ENCODE measurements at places on chromosomes 1 and 21.

DNA sequence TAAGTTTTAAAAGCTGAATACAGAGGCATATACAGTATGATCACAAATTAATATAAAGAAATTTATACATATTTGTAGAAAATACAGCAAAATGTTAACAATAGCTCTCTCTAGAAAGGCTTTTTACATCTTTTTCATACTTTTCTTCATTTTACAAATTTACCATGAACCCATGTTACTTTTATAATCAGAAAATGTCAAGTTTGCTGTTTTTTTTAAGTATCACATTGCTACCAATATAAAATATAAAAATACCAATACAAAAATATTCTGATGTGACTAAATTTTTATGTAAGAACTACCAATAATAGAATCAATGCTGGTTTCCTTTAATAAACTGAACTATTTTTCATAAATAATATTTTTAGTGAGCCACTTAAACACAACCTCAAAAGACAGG lies 84.4 kb upstream of the TTC39A start:
- DNase-seq = no peak

- no peak for DNase-seq
Measured at GRCh38 chr1:225958041-225958440, 17.0 kb upstream of the LEFTY2 start.

GRCh38 chr1:147808025-147808424 lies 47.6 kb upstream of the GJA5 start:
- no peak for DNase-seq

DNA sequence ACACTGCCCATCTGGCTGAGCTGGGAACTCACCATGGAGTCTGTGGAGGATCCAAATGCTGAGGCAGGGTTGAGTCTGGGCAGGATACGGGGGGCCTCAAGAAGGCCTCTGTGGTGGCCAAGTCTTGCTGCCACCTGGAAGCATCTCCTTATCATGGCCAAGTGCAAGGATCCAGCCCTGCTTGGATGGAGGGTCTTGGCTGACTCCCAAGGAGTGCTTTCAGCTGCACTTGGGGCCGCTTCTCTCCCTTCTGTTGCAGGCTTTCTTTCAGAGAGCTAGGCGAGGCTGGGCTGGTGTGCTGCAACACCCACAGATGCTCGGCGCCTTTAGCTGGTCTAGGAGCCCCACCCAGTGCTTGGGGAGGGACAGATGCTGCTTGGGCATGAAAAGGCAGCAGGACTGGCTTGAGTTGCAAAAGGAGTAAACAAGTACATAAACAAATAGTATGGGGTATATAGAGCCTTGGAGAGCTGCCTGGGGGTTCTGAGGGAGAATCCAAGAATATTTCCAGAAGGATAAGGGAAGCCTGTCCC lies at the start of gene THEM5:
Gene THEM5, minus strand, starts transcription at position 302 of the 533 bp plus-strand sequence. Its CDS starts 147 bp downstream, at position 155.
- no peak for DNase-seq
